ENCODE measurements at places on chromosomes 3 and 15. TPM values are rescaled to one million over a fixed set of nuclear protein-coding genes. Genes with fewer than 3 reads are reported as not detected.
A peak's percentile ranks its signal among the peaks of the same experiment; 100 is the strongest.

The GOLGA8T gene
- not detected for total RNA-seq

DNA sequence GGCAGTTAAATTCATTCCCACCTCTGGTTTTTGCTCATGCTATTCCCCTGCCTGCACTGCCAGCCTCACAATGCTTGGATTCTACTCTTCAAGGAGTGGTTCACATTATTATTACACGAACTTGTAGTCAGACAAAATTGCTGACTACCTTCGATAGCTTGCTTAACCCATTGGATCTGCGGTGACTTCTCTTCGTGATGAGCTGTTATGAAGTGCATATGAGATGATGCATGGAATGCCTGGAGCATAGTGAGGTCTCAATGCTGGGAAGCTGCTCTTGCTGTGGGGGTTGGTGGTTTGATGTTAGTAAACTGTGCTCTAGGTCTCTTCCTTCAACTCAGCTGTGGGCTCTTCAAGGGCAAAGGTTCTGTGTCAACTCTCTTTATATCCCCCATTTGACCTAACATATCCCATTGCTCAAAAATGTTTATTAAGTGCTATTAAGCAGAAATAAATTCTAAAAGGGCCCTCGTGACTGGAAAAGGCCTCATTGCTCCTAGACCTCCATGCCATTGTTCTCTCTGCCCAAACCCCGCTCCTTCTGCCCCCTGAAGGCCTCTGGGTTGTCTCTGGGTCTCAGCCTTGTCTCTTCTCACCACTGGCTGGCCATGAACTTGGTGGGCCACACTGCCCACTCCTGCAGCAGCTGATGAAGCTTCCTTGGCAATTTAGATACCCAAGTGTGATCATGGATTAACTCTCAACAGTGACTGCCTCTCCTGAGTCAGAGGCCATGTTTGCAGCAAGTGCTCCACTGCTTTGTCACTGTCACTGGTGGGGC is 4.5 kb upstream of the SLCO2A1 start:
- peak; percentile 66 for DNase-seq

DNA sequence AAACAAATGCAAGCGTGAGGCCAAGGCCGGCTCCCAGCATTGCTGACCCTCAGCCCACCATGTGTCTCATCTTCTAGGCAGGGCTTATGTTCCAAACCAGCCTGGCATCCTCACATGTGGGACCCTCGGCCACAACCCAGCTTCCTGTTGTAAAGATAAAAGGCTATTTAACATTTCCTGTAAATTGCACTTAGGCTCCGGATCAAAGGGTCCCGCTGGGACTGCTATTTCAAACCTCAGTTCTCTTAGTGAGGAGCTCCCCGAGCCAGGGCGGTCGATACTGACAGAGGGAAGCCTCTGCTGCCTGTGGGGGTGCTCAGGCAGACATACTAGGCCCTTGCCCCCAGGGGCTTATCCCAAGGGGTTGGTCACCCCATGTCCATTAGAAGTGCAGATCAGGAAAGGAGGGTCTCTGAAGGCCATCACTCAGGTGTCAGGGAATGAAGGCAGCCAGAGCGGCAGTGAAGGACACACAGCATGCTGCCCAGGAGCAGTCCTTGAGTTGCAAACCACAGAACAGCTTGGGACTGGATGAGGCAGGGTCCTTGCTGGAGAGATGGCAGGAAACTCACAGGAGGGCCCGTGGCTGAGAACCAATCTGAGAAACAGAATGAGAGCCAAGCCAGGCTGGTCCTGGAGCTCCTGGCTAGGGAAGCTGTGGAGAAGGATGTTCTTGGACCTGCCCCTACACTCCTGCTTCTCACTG is 239.9 kb downstream of the TLE3 start:
- no peak for DNase-seq

- DNase-seq, result no peak
Observed at GRCh38 chr15:74808840-74809229, 3.8 kb upstream of the LMAN1L start.

- DNase-seq, result no peak
Observed at GRCh38 chr15:34065941-34066340, 26.9 kb upstream of the AVEN start.

- DNase-seq, result no peak
Observed at GRCh38 chr3:45567730-45568172, 26.8 kb upstream of the LIMD1 start.

DNA sequence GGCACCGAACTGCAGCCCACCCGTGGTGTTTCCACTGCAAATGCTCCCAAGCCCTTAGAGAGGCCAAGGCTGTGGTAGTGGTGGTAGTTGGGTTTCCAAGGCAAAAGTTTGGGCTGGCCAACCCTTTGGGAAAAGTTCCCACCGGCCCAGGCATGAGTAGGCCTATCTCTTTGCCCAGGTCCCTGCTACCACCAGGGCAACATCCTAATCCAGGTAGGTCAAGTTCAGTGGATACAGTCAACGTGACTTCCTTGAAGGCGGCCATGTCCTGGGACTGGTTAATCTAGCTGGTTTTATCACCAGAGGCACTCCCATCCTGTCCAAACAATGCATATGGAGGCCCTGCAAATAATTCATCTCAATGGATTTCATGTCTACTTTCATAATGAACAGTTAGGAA is 1.6 kb upstream of the ONECUT1 start:
- no peak for DNase-seq

DNA sequence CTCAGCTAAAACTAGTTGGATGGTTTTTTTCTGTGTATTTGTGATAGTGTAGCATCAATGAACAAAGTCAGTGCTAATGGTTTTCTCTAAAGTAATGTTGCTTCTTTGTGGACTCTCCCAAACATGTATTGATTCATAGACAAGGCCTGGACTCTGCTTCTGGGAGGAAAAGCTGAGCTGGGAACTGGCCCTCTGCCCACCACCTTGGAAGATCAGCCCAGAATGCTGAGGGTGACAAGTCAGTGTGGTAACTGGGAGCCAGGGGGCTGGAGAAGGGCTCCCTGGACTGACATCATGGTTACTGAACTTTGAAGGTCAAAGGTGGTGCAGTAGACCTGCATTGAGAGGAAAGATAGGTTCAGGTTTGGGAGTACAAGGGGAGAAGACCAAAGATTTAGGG is 3.0 kb downstream of the ARHGAP31 start:
- DNase-seq, result peak; percentile 57
